ENCODE measurements at places on chromosomes 5 and 9.

GRCh38 chr9:123541411-123541810 lies 185.4 kb downstream of the CRB2 start:
- no peak for DNase-seq

DNA sequence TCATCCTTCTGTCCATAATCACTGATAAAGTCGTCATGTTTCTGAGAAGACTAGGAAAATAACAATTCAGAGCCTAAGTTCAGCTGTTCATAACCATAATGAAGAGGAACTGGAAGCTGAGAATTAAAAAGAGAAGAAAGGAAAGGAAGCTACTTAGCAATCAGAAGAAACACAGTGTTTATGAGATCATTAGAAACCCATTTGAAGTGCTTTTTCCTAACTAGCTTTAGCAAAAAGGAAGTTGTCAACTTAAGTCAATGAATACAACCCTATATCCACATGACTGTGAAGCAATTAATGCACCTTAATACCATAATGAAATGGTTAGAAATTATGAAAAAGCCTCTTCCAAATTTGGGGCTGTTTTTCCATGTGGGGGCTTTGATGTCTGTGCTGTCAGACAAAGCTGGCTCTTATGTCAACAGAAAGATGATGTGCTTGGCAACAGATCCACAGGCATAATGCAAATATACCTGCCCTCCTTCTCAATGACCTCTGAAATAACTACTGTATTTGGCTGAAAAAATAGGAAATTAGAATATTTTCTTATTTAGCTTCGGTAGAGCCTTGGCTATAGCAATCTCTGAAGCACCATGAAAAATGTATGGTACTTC lies 463.5 kb downstream of the RASEF start:
- DNase-seq = no peak

GRCh38 chr9:84405667-84406066 lies 65.1 kb upstream of the SLC28A3 start:
- no peak for DNase-seq

- no peak for DNase-seq
These were observed 698 bp upstream of the CACNA1B start for GRCh38 chr9:137876781-137877386.

- no peak for DNase-seq
These were observed 102.7 kb downstream of the TMEM215 start for GRCh38 chr9:32886021-32886420.

DNA sequence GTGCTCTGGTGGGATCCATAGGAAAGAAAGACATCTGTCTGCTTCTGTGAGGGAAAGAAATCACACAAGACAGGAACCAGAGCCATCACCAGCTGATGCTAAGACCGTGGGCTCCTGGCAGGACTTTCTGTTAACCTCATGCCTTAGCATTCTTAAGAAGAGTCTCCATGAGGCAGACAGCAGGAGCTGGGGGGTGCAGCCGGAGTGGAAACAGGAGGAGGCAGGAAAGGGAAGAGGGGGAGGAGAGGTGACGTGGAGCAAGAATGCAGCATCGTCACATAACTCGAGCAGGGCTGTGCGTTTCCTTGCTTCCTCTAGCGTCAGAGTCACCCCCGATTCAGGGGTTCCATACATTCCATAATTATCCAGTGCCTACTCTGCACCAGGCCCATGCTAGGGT lies 53.6 kb downstream of the ERGIC1 start:
- no peak for DNase-seq

- DNase-seq = no peak
These were observed at the start of gene PCDHA6 for GRCh38 chr5:140827704-140828361. PCDHA6 (plus strand) TSS chr5:140827960; CDS start chr5:140828092, 132 bp downstream.

GRCh38 chr5:114649878-114650277 lies 288.0 kb downstream of the KCNN2 start:
- no peak for DNase-seq

DNA sequence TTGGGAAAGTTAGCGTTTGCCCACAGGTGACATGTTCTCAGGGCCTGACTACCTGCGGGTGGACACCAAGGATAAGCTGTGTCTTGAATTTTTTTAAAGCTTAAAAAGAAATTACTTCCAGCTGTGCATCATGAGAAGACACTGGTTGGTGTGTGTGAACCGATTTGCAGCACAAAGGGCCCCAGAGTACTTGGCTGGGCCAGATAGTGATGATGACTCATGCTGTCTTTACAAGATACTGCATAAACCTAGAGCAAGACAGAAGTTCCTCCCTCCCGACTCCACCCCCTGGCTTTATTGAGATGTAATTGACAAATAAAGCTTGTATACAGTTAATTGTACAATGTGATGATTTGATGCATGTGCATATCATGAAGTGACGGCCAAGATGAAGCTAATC lies 212.8 kb downstream of the NXNL2 start:
- DNase-seq = peak; percentile 19

Data from HT-29 (cell line).